ENCODE measurements at places on chromosomes 4 and X. TPM values are rescaled to one million over a fixed set of nuclear protein-coding genes. Genes with fewer than 3 reads are reported as not detected.

Gene GUCY1A1
- 5.8 TPM for total RNA-seq

DNA sequence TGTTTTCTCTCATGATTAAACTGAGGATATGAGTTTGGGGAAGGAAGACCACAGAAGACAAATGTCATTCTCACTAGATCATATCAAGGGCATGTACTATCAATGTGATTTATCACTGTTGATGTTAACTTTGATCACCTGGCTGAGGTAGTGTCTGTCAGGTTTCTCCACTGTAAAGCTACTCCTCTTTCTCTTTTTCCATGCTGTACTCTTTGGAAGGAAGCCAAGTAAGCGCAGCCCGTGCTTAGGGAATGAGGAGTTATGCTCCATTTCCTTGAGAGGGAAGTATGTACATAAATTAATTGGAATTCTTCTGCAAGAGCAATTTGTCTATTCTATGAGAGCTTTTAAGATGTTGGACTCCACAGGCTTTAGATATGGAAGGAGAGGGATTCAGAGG is 4.0 kb upstream of the KANTR start:
- no peak for DNase-seq

- no peak for DNase-seq
Measured at GRCh38 chr4:113604955-113605354, 156.6 kb downstream of the CAMK2D start.

Gene TMEM187
- 2.3 TPM for total RNA-seq

Gene OGT
- 58.9 TPM for total RNA-seq

Gene CSAG2
- total RNA-seq, result not detected

DNA sequence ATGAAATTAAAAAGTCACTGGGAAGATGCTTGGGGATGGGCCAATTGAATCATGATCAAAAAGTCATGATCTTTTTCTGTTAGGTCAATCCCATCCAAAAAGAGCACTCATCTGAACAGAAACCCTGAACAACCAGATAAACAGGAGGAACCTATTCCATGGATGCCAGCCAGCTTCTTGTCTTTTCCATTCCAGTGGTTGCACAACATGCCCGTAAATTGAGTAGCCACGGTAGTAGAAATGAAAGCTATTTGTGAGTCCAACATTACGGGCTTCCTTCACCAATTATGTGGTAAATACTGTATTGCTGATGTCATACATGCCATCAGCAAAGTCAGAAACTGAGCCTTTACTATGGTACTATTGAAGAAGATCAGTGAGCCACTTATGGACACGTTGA is 982.4 kb upstream of the HS3ST1 start:
- DNase-seq, result no peak

DNA sequence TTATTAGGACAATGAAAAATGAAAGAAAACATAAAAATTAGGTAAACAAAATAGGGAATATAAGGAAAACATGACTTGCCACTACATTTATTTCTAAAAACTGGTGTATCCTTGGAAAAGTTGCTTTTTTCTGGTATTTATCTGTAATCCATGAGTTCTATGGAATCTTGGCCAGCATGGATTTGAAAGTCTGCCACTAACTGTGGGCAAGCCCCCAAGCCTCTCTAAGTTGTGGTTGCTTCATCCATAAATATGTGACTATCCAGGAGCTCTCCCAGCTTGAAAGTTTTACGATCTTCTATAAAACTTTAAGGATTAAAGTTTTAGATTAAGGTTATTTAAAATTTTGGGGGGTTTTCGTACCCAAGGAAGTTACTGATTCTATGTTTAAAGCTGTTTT is 21.8 kb downstream of the RPS6KA3 start:
- DNase-seq, result no peak

GRCh38 chr4:57119054-57119651 is 9.0 kb upstream of the IGFBP7 start:
- no peak for DNase-seq

Gene SASH3
- total RNA-seq, result 1.7 TPM

- no peak for DNase-seq
Measured at GRCh38 chr4:188162698-188163097, 23.5 kb downstream of the TRIML1 start.

Data from gastrocnemius medialis (tissue), 4 donors.